ENCODE measurements at places on chromosomes 11 and 22. TPM values are rescaled to one million over a fixed set of nuclear protein-coding genes. Genes with fewer than 3 reads are reported as not detected.

DNA sequence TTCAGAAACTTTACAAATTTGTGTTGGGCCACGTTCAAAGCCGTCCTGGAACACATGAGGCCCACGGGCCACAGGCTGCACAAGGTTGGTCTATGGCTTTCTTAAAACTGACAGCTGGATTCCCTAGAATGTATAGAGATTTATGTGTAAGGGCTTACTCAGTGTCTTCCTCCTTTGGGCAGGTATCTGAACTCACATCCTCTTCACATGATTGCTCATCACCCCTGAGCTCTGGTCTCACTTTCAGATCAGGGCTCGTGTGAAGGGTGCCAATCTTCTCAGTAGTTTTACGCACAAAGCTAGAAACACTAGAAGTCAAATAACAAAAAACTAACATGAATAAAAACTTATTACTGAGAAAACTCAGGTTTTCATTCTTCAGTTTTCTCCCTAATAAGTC lies 27.1 kb downstream of the HPS5 start:
- no peak for DNase-seq

The PGA5 gene
- polyA plus RNA-seq: not detected

- no peak for DNase-seq
These were observed 140.8 kb upstream of the ZBED5 start for GRCh38 chr11:10998674-10999073.

The CHRM4 gene
- polyA plus RNA-seq: 0.31 TPM

The SPCS2 gene
- polyA plus RNA-seq: 236 TPM

The CASP5 gene
- polyA plus RNA-seq: not detected

The PIK3IP1 gene
- 88.2 TPM for polyA plus RNA-seq

GRCh38 chr11:104764710-104765045 lies 133.6 kb downstream of the CASP12 start:
- no peak for DNase-seq

DNA sequence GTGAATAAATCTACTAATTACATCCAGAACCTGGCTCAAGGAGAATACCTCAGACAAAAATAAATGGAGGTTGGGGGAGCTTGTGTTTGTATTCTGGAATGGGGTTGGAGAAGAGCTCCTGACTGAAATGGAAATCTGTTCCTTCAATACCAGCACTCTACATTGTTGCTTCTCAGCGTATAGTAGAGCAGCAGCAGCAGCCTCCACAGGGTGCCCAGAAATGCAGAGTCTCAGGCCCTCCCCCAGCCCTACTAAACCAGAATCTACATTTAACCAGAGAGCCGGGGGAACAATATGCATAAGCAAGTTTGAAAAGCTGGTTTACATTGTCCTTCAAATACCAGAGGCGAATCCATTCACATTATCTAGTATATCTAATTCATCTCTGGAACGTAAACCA lies 474.8 kb downstream of the NTM start:
- DNase-seq: no peak

DNA sequence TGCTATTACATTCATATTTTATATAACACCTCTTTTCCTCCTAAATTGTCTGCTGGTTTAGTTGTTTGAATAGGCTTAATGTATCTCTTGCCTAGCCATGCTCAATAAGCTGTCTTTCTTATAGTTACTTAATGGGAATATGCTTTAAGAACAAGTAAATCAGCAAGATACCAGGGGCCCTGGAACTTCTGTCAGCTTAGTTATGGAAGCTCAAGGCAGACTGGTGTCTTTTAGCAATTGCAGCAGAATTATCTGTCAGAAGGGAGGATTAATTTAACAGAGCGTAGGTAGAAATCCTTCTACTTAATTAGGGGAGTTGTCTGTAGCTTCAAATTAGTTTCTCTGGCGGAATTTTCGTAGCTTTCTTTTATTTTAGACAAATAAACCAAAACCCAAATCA lies 94.9 kb downstream of the C11orf91 start:
- DNase-seq: no peak

The POU2F3 gene
- not detected for polyA plus RNA-seq

The ADAMTS15 gene
- polyA plus RNA-seq: not detected

The XKR3 gene
- polyA plus RNA-seq: not detected

DNA sequence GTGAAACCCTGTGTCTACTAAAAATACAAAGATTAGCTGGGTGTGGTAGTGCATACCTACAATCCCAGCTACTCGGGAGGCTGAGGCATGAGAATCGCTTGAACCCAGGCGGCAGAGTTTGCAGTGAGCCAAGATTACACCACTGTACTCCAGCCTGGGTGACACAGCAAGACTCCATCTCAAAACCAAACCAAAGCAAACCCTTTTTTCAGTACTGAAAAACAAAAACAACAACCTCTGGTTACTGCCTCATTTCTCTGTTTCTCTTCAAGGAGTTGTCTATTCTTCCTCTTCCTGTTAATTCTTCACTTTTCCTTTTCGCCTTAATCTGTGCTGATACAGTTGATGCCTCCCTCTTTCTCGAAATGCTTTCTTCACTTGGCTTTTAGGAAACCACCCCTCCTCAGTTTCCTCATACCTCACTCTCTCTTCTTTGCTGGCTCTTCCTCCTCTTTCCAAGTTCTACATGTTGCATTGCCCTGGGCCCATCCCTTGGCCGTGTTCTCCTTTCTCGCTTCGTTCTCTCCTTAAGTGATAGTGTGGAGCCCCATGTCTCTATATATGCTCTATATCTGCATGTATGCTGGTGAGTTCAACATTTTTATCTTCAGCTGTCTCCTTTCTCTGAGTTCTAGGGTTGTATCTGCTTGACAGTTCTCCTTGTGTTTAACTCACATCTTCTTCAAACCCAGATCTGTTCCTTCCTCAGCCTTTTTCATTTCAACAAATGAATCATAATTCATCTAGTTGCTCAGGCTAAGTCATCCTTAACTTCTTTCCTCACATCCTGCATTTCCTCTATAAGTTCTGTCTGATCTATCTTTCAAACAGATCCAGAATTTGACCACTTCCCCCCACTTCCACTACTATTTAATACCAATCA lies 37.1 kb downstream of the NUCB2 start:
- no peak for DNase-seq

The TMEM151A gene
- not detected for polyA plus RNA-seq

The RFPL1 gene
- not detected for polyA plus RNA-seq

- DNase-seq: peak; percentile 63
These were observed at the start of gene SORL1-AS1 for GRCh38 chr11:121452609-121453150. Gene SORL1-AS1, minus strand, starts transcription at chr11:121452967.

GRCh38 chr22:29394931-29395581 lies 6.7 kb upstream of the AP1B1 start:
- peak; percentile 53 for DNase-seq

The CHRNA10 gene
- 0.26 TPM for polyA plus RNA-seq

DNA sequence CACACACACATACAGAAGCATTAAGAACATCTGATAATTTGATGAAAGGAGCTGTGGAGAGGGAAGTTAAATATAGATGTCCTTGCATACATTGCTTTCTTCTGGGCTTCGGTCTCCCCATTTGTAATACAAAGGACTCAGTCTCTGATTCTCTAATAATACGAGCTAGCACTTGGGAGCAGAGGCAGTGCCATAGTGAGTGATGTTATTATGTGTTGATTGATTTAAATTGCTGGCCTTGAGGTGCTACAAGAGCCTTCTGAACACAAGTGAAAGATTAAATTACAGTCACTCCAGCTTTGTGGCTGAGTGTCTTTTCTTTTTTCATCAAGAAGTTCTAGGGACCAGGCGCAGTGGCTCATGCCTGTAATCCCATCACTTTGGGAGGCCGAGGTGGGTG lies 61.5 kb upstream of the HMGXB4 start:
- no peak for DNase-seq

- no peak for DNase-seq
These were observed 96.2 kb upstream of the TRIM77 start for GRCh38 chr11:89613911-89614310.

The KLHDC7B gene
- 4.5 TPM for polyA plus RNA-seq

The KREMEN1 gene
- not detected for polyA plus RNA-seq

The SLC22A9 gene
- not detected for polyA plus RNA-seq

All from immature natural killer cell (primary cell).